ENCODE measurements at places on chromosomes 3 and 15.

DNA sequence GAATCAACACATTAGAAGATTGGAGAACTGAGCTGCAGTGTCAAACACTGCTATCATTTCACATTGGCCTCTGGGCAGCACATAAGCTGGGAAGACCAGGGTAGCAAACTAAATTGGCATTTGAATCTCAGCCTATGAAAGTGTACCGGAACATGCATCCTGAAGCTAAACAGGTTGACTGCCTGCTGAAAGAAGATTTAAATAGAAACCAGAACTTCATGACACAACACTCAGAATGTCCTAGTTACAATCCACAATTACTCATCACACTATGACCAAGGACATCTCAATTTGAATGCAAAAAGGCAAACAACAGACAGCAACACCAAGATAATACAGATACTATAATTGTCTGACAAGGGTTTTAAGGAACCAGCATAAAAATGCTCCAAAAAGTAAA lies 26.2 kb downstream of the TM2D3 start:
- DNase-seq: no peak

GRCh38 chr3:197432384-197433127 lies 123.2 kb downstream of the BDH1 start:
- no peak for DNase-seq

DNA sequence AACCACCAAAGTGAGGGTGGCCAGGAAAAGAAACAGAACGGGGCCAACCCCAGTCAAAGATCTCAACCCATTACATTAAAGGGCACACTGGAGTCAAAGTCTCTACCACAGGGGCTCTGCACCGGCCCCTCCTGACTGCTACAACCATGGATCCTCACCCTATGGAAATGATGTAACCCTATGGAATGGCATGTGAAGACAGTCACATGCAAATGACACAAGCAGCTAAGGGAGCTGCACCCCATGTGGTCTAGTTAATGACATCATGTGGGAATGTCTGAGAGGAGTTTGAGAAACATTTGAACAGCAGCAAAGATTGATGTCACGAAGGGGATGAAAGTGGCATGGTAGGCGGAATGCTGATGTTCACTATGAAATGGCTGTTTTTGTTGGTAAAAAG lies 298.2 kb upstream of the SLCO3A1 start:
- no peak for DNase-seq

GRCh38 chr15:35431281-35431680 lies 114.7 kb downstream of the DPH6 start:
- DNase-seq: no peak

- DNase-seq: peak; percentile 45
Observed at GRCh38 chr15:29090617-29091466, 178.8 kb downstream of the NSMCE3 start.

DNA sequence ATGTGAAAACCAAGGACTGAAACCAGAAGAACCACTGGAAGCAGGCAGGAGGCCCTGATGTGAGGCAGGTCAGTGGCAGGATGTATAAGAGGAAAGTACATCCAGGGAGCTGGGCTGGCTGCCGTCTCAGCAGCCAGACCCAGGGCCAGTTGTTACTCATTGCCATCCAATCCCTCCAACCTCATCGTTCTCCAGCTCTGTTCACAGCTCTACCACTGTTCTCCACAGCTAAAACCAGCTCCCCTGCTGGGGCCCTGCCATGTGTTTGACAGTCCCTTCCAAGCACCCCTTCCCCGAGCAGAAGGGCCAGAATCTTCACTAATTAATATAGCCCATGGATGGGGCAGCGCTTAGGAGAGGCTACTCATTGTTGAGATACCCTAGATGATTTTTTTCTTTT lies 206.6 kb downstream of the MECOM start:
- no peak for DNase-seq

Data from activated T-cell treated with anti-CD3 and anti-CD28 coated beads for 24 hours (primary cell).